ENCODE measurements at places on chromosomes 11 and 22.

GRCh38 chr22:46471901-46472721, 65.3 kb downstream of the CELSR1 start:
- DNase-seq, result no peak

DNA sequence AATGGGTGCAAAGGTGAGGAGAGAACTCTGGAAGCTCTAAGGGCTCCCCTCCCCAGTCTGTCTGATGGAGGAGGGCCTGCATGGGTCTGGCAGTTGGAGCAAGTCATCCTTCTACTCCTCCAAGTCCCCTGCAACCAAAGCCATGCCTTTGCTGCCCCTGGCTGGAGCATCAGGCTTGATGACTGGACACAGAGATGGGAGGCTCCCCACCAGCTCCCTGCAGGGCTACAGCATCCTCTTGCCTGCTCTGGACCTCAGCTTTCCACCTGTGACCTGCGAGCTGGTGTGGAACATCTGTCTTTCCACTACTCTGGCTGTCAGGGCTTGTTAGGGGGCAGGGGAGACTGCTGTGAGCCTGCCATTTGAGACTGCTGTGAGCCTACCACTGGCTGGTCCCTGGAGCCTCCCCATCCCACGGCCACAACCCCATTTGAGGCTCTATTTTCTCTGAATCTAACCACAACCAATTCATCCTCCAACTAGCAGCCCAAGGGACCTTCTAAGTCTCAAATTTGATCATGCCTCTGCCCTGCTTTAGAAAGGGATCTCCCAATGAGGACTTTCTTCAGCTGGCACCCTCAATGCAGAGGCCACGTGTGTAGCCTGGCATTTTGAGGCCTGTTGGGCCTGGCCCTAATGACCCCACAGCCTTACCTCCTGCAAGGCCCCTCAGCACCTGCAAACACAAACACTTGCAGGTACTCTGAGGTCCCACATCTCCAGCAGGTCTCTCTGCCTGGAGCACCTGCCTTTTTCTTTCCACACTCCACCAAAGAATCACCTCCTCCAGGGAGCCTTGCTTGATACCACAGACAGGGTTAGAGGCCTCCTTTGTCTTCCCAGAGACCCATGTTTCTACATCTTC, 9.9 kb downstream of the P2RY6 start:
- DNase-seq, result no peak

- no peak for DNase-seq
Observed at GRCh38 chr22:44700456-44700855, 1.5 kb upstream of the PRR5 start.

- no peak for DNase-seq
Observed at GRCh38 chr11:119152604-119153003, 3.8 kb downstream of the ABCG4 start.

DNA sequence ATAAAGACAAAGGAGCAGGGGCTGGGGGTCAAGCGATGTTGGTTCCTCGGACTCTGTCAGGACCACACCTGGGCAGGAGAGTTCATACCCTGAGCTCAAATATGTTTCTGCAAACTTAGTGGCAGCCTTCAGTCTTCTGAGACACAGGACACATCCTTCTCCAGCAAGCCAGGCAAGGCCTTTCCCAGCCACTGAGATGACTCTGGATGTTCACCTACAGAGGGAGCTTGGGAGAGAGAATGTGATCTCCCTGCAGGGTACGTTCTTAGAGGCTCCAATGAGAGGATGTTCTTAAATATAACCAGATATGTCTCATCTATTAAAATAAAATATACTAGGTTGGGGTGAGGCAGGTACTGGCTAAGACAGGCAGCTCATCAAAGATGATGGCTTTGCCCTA, 461.5 kb downstream of the OPCML start:
- DNase-seq, result no peak

- DNase-seq, result no peak
Observed at GRCh38 chr22:37884420-37884819, 21.7 kb upstream of the MICALL1 start.

DNA sequence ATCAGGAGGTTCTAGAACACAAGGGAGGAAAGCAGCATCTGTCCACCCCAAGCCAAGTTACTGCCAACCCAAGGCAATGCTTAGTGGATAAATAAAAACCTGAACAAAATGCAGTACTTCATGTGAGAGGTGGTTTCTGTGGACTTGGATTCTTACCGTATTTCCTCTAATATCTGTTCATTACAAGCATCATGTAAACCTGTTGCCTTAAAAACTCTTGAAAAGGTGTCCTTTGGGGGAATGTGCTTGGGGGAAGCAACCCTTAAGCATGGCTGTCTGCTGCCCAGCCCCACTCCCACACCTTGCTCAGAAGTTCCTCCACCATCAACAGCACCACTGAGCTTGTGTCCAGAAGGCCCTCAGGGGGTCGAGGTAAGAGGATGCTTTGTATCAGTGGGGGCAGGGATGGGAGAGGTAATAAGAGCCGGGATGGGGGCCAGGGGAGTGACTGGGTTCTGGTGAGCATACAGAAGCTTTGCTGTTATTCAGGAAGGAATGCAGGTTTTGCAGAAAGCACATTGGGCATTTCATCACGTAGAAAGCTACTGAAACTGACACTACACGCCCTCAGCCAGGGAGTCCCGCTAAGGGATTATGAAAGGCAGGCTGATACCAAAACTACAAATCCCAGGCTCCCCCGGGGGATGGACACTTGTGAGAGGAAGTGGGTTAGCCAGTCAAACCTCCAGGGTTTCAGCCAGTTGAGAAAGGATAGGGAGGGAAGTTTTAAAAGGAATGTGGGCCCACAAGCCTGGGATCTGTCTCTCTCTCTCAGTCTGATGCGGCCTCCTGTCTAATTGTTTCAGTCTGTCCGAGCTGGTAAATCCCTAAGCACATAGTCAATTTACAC, 52.0 kb downstream of the KCNJ1 start:
- DNase-seq, result no peak

GRCh38 chr11:124577716-124578427, 8.1 kb downstream of the OR8A1 start:
- DNase-seq, result no peak

GRCh38 chr11:120682866-120683265, 171.3 kb downstream of the GRIK4 start:
- no peak for DNase-seq

- DNase-seq, result no peak
Observed at GRCh38 chr11:108538502-108538901, 40.3 kb upstream of the POGLUT3 start.

DNA sequence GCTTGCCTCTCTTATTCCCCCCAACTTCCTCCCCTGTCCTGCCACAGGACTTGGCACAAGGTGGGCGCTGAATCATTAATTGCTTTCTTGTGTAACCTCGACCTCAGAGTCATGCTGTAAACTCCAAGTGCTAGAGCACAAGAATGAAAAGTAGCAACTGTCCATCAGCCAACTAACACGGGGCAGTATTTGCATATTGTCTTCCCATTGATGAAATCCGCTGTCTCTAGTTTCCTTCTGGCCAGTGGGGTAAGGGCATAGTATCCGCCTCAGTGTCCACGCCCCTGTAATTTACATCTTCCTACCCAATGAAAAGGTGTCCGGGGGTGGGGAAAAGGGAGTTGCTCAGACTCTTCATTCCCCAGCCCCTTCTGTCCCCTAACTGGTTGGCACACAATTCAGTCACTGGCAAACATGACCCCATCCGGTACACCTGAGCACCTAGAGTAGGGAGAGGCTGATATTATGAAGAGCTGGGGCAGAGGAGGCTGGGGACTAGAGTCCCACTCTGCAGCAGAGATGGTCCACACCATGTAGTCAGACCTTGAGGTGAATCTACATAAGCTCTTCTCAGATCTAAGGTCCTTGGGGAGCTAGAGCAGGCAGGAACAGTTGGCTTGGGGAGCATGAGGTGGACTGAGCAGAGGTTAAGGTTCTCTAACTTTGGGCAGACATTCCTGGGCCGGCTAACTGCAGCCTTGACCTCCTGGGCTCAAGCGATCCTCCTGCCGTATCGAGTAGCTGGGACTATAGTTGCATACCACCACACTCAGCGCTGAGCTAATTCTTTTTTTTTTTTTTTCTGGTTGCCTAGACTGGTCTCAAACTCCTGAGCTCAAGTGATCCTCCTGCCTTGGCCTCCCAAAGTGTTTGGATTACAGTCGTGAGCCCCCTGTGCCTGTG, 6.8 kb upstream of the GGA1 start:
- no peak for DNase-seq
